Activated CD4-positive, alpha-beta T cell treated with anti-CD3 and anti-CD28 coated beads, Interleukin-2, amount 50 U/mL, for 1 hour (primary cell): ENCODE measurements at places on chromosomes 1 and 21.

DNA sequence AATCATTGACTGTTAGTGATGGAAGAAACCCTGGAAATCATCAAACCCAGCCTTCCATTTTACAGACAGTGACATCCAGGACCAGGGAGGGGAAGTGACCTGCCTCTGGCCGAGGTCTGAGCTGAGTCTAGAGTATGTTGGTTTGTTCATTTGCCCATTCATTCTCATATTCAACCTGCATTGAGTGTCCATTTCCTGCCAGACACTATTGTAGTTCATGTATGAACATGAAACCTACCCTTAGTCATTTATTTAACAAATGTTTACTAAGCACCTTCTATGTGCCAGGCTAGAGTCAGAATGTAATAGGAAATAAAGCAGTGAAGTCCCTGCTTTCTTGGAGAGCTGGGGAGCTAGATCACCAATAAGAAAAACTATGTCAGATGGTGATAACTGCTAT lies 51.3 kb downstream of the KCND3 start:
- DNase-seq, result no peak

- no peak for DNase-seq
These were observed 481.2 kb upstream of the NR5A2 start for GRCh38 chr1:199546323-199546722.

- no peak for DNase-seq
These were observed 161.7 kb downstream of the TGFBR3 start for GRCh38 chr1:91724231-91724630.

- no peak for DNase-seq
These were observed 1.5 kb downstream of the NAXE start for GRCh38 chr1:156592910-156593660.

DNA sequence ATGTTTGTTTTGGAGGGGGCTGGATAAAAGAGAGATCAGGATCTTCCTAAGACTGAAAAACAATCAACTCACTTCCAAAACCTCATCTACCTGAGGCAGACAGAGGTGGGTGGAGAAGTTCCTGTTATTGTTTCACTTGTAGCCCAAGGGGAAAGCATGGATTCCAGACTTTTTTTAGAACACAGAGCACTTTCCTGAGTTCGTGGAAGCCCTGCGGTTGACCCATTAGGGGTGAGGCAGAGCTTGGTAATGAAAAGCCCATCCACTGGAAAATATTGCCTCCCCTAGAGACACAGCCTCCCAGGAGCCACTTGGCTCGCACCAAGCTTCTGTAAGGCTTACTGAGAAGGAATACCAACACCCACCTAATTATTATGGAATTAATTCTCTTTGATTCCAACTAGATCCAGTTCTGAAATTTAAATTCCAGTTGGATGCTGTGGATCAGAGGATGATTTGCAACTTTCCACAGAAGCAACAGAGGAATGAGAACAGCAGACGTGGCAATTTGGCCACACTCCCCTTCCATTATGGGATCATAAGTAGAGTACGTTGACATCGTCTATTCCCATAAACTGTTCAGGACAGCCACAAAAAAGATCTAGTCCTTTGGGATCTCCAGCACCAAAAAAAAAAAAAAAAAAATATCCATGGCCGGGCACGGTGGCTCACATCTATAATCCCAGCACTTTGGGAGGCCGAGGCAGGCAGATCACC lies 4.1 kb upstream of the PEF1 start:
- no peak for DNase-seq
